ENCODE measurements at places on chromosomes 5 and 9.

DNA sequence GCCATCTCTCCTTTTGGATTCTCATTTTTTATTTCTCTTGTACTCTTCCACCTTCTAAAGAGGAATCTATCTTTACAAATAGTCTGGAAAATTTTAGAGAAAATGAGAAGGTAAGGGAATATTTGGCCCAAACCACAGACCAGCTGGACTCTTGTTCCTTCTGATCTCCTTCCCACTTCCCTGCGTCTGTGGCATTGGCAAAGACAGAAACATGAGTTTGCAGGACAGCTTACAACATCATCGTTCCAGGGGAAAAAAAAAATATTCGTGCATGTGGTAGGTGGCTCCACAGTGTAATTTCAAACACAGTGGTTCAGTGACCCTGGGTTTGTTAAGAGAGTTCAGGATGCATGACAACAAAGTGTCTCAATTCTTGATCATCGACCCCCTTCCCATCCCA lies 755.0 kb downstream of the DNAH5 start:
- no peak for DNase-seq

- DNase-seq: no peak
Observed at GRCh38 chr5:174798551-174798951, 74.2 kb downstream of the MSX2 start.

- DNase-seq: no peak
Observed at GRCh38 chr5:91499943-91500531, 116.9 kb upstream of the ARRDC3 start.

GRCh38 chr5:178285399-178286225 lies 53.0 kb upstream of the PHYKPL start:
- DNase-seq: no peak

DNA sequence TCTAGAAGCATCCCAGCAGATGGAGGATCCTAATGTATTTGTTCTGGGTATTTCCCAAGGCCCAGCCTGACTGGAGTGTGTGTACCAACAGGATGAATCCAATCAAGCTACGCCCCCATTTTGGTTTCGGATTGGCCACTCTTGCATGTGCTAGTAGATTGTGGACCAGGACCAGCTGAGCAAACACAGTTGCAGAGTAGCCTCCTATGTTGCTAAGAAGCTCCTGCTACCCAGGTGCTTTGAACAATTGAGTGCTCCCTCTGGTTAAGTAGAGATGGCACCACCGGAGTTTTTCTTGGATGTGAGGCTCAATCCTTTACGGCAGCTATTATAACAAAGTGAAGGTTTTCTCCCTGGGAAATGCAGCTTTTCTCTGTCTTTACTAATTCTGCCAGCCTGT lies 204.5 kb downstream of the NTRK2 start:
- DNase-seq: no peak

DNA sequence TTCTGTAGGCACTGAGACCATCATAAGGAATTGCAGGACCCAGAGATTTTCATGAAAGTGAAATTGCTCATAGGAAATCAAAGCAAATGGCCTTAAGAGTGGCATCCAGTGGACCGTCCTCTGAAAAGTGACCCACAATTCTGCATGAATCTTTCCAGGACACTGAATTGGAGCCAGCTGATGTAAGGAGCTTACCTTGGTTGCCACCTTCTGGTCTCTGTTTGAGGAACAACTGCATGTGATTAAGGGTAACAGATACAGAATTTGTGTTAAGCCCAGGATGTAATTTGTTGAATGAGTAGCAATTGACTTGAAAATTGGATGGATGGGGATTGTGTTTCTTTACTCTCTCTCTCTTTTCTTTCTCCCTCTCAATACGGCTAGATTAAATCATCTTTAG lies 49.9 kb upstream of the GAS1 start:
- DNase-seq: no peak

- DNase-seq: no peak
Observed at GRCh38 chr5:179120421-179120861, 60.3 kb downstream of the ZNF354C start.

All from activated naive CD4-positive, alpha-beta T cell treated with anti-CD3 and anti-CD28 coated beads, Interleukin-2, amount 50 U/mL, for 72 hours (primary cell).